Stimulated activated CD4-positive, alpha-beta T cell treated with anti-CD3 and anti-CD28 coated beads, Interleukin-4, amount 100 ng/mL, for 4 hours (primary cell): ENCODE measurements at places on chromosomes 11 and 22.

DNA sequence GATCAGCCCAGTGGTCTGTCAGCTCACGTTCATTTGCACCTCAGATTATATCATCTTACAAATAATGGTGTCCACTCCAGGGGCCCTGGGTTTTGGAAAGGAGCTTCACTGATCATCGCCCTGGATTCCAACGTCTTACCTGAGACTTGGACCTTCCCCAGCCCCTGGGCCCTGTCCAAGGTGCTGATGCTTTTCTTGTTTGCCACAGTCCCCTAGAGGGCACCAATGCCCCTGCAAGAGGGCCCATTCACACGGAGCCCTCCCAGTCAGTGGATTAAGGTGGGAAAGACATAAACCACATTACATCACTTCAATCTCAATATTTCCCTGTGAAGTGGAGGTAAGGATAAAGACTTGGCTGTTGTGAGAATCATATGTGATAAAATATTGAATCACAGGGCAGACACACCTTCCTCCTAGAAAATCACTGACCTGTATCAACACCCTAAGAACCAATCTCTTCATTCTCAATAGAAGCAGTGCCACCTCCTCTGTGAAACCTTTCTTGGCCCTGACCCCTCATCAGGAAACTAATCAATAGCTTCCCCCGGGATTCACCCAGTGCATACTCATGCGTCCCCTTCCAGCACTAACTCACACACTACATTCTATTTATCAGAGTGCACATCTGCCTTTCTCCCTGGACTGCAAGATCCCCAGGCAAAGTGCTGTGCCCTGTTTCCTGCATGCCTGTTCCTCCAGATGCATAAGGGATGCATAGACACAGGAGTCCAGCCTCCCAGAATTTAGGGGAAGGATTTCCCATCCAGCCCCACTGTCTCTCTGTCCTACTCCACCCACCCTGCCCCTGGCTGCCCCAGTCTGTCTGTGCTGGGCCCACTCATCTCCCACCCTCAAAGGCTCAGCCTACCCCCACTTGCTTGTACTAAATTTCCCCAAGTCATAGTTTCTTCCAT, 167.0 kb downstream of the BUD13 start:
- peak; percentile 3 for DNase-seq

GRCh38 chr11:20563866-20564265, 35.5 kb upstream of the SLC6A5 start:
- DNase-seq, result no peak

DNA sequence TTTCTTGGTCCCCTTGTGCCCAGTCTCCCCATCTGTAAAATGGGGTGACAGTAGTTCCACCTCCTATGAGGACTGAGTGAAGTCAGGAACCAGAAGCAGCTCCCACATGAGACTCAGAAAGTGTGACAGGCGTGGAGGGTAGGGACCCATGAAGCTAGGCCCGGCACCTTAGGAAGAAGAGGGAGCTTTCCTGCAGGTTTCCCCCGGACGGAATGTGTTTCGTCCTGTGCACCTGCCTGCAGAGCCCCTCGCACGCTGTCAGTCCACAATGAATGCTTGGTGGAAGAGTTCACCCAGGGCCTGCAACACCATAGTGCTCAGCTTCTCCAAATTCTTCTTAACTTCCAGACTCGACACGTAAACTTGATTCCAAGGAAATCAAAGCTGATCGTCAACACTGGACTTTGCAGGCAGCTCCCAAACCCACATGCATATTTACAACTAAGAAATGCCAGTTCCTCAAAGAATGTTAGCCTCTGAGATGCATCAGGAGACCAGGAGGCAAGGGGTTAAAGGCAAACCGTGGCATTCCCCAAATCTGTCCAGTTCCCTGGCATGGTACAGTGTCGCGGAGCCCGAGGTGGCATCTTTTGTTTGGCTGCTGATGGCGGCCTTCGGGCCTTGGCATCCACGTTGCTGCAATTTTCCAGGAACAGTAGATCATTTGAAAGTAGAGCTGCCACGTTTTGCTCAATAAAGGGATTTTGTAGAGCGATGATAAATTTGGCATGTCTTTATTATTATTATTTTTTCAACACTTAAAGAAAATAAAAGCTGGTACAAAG, 15.4 kb downstream of the LRP5 start:
- no peak for DNase-seq

DNA sequence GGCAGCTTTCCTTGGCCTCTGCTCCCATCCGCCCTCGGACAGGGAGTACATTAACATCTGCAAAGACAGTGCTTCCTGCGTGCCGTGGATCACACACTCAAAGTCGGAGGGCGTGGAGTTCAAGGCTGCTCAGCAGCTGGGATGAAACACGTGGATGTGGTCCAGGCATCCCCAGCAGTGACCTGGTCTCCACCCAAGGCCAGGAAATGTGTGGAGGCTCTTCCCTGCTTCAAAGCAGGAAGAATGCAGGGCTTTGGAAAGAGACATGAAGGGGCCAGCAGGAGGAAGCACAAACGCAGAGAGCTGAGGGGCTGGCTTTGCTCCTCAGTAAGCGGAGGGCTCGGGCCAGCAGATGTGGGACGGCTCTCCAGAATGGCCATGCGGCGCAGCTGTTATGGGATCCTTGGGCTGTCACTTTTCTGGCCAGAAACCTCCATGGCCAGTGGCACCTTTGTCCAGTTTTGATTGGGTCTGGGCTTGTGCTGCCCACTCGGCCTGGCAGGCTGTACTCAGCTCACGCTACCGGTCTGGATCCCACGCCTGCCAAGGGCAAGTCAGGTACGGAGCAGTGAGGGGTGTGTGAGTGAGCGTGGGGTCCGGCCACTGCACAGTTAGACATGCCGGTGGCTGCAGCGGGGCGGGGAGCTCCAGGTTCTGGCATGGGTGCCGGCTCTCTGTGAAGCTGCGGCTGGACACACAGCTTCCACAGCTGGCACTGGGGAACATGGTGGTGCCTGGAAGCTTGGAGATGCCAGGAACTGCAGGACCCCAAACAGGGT, 438.0 kb downstream of the TBC1D22A start:
- no peak for DNase-seq

GRCh38 chr11:65637794-65638419, at the start of gene SIPA1:
Gene SIPA1 (plus strand): TSS chr11:65638101. CDS start chr11:65640922, 2,821 bp downstream.
- DNase-seq, result peak; percentile 58

DNA sequence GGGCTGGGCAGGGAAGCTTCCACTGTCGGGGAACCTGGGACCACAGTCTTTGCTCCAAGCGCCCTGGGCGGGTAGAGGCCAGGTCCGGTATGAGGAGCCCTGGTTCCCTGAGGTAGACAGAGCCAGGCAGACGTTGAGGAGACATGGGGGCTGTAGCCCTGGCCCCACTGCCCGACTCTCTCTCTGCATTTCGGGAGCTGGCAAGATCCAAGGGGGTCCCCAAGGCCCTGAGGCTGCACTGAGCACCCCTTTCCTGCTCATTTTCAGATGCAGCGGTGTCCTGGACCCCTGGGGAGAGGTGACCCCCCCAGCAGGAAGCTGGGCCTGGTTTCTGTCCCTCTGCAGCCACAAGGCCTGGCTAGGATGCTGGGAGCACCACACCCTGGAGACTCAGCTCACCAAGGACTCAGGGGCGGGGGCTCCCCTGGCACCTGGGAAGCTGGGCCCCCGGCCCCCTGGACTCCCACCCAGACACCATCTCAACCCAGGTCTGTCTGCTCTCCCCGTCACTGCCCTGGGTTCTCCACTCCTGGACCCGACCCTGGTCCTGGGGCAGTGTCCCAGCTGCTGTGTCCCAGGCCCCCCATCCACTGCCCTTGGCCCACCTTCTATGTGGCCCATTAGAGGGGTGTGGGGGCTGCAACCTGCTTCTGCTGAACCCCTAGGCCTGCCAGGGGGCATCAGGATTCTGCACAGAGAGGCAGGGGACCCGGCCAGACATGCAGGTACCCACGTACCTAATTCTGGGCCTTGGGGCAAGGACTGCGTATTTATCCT, 15.0 kb upstream of the MUC6 start:
- no peak for DNase-seq

DNA sequence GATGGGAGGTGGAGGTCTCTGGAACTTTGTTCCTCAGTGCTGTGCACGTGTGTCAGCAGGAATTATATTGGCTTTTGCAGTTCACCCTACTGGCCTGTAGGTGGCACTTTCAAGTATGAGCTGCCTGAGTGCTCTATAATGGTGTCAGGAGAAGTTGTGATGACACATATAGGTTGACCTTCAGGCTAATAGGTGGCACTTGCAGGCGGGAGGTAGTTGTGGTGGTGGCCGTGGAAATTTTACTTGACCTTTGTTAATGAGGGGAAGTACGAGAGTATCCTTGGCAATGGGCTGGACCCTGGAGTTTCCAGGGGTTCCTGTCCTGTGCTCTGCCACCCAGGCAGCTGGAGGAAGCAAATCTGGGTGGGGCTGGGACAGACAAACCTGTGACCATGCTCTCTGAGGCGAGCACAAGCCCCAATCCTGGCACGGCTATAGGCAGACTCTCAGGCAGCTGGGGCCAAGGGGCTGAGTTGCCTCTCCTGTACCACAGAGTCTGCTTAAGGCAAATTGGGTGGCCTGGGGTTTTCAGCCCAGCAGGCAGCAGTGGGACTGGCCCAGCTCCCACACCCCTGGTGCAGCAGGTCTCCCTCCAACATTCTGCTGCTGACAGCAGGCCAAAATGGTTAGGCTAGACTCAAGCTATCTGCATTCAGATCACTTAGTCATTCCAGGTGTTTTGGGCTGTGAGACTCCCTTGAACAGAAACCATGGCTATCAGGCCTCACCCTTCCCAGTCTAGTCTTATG, 147.5 kb upstream of the CTSC start:
- DNase-seq, result peak; percentile 10

- no peak for DNase-seq
Observed at GRCh38 chr11:110172468-110173065, 79.4 kb downstream of the ZC3H12C start.

DNA sequence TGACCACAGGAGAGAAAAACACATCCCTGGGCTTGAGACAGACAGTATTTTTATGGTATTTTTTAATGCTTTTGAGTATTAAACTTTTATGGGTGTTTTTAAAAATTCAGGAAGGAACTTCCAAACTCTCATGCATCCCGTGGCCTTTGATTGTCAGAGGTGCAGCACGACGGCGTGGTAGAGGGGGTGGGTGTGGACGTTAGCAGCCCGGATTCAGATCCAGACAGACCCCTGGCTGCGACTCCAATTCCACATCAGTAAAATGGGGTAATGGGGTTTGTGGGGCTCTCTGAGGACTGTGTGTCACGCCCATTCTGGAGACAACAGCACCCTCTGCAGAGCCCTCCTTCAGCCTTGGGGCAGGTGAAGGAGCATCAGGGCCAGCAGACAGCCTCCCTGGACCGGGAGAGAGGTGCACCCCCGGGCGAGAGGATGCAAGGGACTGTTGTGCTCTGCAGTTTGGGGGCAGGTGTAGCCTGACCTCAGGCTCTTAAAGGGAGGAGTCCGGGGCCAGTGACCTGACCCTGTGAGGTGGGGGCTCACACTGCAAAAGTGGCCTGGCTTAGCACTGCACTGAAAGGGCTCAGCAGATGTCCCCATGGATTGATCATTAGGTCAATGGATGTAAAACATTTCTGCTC, 1024.3 kb downstream of the TBC1D22A start:
- no peak for DNase-seq
